Pericardium fibroblast (primary cell): ENCODE measurements at places on chromosomes 2 and 18. TPM values are rescaled to one million over a fixed set of nuclear protein-coding genes. Genes with fewer than 3 reads are reported as not detected.

GNLY gene
- total RNA-seq: not detected in 2 replicates

AKAIN1 gene
- not detected in 2 replicates for total RNA-seq

FEV gene
- total RNA-seq: not detected in 2 replicates

MDH1B gene
- total RNA-seq: 0.43 and 0.93 TPM in 2 replicates

CRACDL gene
- under 0.01 and 0.12 TPM in 2 replicates for total RNA-seq

PIEZO2 gene
- total RNA-seq: 2.6 and 7.0 TPM in 2 replicates

SALL3 gene
- total RNA-seq: 0.12 TPM in 1 of 2 replicates, not detected in the other

COQ10B gene
- 23.8 and 28.1 TPM in 2 replicates for total RNA-seq

ZNF396 gene
- 1.0 and 1.4 TPM in 2 replicates for total RNA-seq

PLEKHH2 gene
- total RNA-seq: 1.8 and 3.8 TPM in 2 replicates

FRZB gene
- total RNA-seq: 0.60 and 0.82 TPM in 2 replicates

PSTPIP2 gene
- total RNA-seq: 1.5 and 4.3 TPM in 2 replicates

SCN2A gene
- total RNA-seq: under 0.01 and 0.77 TPM in 2 replicates
